ENCODE measurements at places on chromosomes 5 and 9. TPM values are rescaled to one million over a fixed set of nuclear protein-coding genes. Genes with fewer than 3 reads are reported as not detected.

DNA sequence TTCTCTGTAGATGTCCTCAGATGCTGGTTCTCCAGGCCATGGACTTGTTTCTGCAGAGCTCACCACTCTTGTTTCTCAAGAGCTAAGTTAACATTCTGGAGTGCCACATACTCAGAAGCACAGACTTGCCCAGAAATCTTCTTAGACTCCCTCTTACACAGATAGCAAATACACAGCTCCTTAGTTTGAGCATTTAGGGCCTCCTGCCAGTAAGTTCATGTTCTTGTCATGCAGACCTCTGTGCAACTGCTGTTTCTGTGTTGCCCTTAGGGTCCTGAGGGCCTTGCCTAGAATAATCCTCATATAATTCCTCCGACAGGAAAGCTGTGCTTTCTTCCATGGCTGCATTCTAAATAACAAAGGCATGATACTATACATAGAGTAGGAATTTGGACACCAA lies 1.3 kb upstream of the PTPDC1 start:
- no peak for DNase-seq

Gene CEL
- 0.36 TPM for total RNA-seq

DNA sequence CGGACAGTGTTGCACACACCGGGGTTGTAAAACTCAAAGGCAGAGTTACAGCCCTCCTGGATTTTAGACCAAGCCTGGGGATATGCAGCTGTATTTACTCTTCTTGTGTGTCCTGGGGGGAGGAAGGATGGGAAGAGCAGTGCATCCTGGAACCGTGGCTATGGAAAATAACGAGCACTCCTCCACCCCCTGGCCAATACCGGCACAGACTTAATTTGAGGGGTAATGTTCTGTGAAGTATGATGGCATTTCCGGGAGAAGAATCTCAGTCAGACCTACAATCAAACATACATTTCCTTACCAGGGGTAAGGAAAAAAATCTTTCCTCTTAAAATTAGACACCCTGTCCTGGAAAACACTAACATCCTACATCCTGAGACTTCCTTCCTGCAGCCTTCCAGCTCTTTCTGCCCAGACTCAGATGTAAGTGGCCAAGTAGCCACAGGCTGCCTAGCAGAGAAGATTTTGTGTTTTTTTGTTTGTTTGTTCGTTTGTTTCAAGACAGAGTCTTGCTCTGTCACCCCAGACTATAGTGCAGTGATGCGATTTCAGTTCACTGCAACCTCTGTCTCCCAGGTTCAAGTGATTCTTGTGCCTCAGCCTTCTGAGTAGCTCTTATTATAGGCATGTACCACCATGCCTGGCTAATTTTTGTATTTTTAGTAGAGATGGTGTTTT lies 11.0 kb upstream of the ERMP1 start:
- no peak for DNase-seq

DNA sequence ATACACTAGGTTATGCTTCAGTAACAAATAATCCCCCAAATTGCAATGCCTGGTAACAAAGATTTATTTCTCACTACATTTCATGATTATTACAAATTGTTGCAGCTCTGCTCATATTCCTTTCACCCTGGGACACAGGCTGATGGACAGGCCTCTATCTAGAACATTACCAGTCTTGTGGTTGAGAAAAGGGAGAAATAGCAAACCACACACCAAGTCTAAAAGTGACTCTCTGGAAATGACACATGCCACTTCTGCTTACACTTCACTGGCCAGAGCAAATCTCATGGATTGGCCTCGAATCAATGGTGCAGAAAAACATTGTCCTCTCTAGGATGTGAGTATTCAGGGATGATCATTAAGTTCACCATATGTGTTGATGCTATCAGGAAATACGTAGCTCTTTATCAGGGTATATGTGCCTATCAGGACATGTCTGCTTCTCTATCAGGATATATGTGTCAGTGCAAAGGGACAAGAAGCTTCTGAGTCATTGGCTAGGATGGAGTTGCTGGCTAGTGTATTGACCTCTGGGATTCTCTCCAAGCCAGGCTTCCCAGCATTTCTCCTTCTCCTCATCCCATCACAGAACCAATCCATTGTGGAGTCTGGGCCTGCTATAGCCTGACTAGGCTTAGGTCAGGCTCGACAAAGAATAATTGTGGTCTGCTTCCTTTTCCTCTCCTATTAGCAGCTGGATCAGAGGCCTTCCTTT lies 91.1 kb upstream of the CEP78 start:
- no peak for DNase-seq

- no peak for DNase-seq
Observed at GRCh38 chr5:62671479-62671878, 92.9 kb downstream of the LRRC70 start.
